Type B pancreatic cell (in vitro differentiated cells): ENCODE measurements at places on chromosomes 5 and 9.

DNA sequence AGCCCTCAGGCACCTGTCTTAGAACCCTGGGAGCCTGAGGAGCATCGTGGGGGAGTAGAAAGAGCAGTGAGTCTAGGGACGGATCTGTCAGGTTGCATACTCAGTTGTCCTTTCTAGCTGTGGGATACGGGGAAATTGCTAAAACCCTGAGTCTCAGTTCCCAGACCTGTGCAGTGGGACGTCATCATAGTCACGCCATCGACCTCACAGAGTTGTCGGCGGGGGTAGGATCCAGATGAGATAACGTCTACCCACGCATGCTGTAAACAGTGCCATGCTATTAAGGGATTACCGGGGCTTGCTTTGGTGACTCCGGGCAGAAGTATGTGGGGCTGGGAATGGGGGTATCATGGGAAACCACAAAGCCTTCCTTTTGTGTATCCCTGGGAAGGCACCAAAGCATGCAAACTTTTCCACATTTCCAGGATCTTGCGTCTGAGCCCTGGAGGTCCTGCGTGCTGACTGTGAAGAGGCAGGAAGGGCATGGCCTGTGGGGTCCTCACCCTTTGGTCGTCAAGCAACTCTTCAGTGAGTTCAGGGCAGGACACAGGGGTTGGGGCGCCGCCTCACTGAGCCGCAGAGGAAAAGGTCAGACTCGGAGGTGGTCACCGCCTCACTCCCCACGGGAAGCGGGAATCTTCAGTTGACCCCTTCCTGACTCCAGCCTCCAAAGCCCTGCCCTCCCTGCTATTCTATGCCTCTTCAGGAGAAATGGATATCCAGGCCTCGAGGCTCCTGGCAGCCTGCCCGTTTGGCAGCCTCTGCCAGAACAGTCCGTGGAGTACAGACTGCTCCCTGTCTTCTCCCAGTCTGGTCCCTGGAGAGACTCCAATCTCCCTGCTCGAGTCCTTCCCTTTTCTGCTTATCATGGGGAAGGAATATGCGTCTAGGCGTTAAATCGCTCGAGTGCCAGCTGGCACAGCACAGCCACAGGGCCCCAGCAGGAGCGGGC lies 186.8 kb upstream of the KLF9 start:
- no peak for DNase-seq

GRCh38 chr9:129610473-129611306 lies 10.2 kb downstream of the C9orf50 start:
- peak; percentile 89 for DNase-seq

DNA sequence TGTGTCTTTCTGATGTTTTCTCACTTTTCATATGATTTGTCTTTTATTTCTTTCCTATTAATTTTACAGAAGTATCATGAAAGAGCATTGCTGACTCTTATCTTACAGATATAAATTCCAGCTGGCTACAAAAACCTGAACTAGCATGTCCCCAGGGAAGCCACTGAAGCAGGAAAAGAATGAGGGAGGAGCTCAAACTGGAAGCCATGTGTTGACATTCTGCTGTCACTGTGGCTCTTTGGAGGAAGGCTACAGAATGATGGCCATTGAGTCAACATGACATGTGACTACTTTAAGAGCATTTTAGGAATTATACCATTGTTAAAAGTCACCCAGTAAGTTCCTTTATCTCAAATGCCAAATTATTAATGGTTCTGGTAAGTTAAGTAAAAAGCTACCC lies 638.3 kb upstream of the DMAC1 start:
- no peak for DNase-seq

DNA sequence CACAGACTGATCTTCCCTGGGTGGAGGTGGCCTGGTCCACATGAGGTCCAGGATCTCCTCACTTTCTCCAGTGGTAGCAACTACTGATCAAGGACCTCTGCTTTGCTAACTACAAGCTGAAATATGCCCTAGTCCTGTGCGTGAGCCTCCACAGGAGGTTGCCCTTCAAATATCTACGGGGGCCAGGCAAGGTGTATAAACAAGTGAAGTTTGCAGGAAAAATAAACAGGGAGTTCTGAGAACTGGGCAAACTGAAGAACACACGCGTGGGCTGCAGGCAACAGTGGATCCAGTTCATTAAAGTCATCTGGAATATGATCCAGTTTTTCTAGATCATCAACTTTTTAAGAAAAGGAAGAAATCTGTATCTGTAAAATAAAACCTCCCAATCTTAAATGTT lies 167.5 kb upstream of the NR3C1 start:
- DNase-seq: no peak

DNA sequence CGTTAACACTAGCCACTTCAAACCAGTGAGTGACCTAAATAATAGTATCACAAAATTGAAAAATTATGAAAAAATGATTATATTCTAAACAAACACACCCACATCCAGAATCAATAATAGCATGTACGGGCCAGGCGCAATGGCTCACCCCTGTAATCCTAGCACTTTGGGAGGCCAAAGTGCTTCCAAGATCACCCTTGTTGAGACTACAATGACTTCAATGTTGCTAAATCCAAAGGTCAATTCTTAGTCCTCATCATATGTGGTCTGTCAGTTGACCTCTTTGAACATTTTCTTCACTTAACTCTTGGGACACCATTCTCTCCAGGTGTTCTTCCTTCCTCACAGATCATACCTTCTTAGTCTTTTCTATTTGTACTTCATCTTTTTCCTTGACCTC lies 11.3 kb downstream of the RIOK2 start:
- no peak for DNase-seq
